ENCODE measurements at places on chromosomes 1 and 21.

- DNase-seq: no peak
Observed at GRCh38 chr1:119310301-119310700, 58.3 kb upstream of the HAO2 start.

- DNase-seq: no peak
Observed at GRCh38 chr21:39489380-39489924, 37.7 kb downstream of the SH3BGR start.

DNA sequence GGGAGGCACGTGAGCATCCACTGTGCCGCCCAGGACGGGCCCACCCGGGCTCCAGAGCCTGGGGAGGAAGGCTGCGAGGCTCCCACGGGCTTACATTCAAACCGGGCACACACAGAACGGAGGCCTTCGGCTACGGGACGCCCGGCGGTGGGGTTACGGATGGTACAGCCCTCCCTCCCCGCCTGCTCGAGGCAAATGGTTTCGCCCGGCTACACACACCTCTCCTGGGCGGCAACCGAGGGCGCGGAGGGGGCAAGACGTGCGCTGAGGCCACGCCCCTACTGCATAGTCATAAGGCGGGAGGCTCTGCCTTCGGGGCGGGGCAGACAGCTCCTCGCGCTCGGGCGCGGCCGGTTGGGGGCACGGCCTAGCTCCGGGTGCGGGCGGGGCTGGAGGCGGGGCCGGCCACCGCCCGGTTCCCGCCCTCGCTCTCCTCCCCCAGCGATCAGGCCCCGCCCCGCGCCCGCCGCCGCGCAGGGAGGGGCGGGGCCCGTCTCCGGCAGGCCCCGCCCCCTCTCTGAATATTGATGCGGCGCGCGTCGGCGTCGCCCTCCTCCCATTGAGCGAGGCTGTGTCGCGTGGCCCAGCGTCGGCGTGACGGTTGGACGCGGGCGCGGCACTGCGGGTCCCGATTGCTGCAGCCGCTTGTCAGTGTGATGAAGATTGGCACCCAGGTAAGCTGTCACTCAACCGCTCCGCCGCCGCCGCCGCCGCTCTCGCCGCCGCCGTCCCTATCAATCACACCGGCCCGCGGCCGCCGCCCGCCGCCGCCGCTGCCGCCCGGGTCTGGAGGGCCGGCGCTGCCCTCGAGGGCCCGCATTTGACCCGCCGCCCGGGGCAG is at the start of gene PKNOX1:
Gene PKNOX1, plus strand, starts transcription at position 572 of the 841 bp plus-strand sequence. CDS start 29,820 bp downstream, outside the sequence.
- peak; percentile 99 for DNase-seq

DNA sequence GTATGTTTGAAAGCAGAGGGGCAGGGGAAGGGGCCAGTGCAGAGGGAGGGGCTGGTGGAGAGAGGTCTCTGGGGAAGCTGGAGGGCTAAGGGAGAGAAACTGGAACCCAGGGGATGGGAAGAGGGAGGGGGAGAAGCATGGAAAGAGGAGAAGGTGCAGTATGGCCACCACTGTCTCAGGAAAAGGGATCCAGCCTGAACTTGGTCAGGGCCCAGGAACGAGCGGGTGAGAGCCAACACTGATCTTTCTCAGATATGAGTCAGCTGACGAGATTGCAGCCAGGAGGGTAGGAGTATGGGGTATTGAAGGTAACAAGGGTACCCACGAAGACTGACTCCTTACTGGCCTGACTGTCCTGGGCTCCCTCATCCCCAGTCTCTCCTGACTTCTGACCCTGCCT is 18.0 kb downstream of the TIE1 start:
- no peak for DNase-seq

DNA sequence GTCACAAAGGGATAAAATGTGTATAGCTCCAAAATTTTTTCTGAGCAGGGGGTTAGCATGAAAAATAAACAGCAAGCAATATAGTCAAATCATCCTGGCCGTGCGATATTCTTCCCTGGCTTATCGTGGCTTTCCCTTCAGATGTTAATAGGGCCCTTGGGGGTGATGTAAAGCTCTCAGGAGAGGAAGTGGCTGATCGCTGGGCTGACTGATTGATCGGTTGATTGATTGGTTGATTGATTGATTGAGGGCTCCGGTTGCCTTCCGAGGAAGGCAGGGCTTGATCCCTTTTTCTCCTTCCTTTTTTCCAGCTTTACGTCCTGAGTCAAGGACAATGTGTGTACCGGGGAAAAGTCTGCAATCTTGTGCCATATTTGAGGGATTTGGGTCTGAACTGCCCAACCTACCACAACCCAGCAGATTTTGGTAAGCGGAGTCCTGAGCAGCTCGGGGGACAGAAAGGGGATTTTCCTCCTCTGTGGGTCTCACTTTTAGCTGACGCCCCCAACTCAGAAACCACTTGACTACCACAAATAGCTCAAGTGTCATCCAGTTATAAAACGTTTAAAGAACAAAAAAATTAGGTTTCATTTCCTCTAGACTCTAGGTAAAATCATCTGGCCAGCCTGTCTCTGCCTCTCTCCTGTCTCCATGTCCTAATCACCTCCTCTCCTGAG is 29.5 kb downstream of the TFF3 start:
- no peak for DNase-seq

GRCh38 chr1:182614796-182615454 is 10.7 kb upstream of the RGS16 start:
- DNase-seq: peak; percentile 65

DNA sequence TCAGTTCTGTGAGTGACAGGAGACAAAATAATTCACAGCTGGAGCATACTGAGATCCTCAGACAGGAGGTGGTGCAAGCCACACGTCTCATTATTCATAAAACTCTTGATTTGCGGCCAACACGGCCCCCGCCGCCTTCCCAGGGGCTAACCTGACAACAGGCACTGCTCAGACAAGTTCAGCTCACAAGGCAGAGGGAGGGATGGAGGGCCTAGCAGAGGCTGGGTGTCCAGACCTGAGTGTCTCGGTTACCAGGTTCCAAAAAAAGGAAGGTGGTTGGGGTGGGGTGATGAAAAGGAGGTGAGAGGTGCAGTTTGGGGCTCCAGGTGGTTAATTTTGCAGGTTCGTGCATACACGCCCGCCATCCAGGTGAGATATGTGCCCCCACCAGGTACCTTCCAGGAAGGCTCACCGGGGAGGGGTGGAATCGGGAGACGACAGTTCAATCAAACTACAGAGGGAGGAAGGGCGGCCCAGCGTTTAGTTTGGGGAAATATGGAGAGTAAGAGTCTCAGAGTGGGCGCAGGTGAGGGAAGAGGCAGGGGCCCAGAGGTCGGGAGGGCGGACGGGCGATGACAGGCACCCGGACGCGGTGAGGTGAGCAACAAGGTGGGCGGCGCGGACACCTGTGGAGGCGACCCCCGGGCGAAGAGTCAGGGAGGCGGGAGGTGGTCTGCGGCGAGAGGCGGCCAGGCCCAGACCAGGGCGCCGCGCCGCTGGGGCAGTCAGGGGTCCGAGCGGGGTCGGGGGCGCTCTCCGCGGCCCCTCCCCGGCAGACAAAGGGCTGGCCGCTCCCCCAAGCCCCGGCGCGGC is 629 bp downstream of the CTNNBIP1 start:
- DNase-seq: peak; percentile 74

GRCh38 chr1:175830500-175830899 is 87.1 kb upstream of the TNR start:
- peak; percentile 54 for DNase-seq

DNA sequence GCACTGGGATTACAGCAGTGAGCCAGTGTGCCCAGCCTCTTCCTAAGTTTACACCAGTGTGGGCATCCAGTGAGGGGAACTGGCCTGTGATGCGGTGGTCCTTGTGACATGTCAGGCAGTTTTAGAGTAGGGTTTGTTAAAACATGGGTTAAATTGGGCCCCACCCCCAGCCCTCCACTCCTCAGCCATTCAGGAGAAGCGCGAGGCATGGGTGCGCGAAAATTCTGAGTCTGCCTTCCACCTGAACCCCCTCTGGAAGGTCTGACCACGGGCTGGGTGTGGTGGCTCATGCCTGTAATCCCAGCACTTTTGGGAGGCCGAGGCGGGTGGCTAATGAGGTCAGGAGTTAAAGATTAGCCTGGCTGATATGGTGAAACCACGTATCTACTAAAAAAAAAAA is 51.7 kb downstream of the SKI start:
- no peak for DNase-seq

GRCh38 chr1:55519276-55519675 is 304.1 kb upstream of the USP24 start:
- DNase-seq: no peak

GRCh38 chr1:157404063-157404501 is 148.2 kb downstream of the FCRL5 start:
- no peak for DNase-seq

DNA sequence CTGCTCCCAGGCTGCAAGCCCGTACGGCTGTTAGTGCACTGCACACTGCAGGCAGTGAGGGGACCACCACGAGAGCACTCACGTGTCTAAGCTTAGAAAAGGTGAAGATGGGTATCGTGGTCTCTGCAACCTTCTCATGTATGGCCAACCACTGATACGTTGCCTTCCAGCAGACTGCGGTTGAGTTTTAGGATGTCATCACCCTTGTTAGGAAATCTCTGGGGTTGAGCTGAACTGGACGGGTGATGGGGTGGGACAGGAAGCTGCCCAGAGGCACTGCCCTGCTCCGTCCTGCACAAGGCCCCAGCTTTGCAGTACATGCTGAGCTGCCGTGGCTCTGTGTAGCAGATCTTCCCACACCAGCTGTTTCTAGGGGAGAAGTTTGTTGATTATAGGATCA is 43.3 kb downstream of the FAAP20 start:
- DNase-seq: no peak

DNA sequence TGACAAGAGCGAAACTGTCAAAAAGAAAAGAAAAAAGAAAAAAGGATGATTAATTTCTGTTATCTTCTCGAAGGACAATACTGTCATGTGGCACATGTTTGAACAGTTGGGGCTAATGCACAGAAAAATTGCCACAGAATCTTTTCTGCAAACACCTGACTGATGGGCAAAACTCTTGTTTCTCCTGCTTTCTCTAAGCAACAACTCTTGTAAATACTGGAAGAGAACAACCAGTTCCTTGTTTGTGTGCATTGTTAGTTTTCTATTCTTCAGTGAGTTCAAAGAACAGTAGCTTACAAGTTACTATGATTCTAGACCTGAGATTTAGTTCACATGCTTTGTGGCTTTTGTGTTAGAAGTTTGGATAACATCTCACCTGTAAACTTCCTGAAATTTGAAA is 60.7 kb downstream of the CDC14A start:
- DNase-seq: no peak

GRCh38 chr1:197400522-197400902 is 132.5 kb downstream of the CRB1 start:
- no peak for DNase-seq

- no peak for DNase-seq
Observed at GRCh38 chr1:22708777-22709176, 1.9 kb upstream of the EPHB2 start.

GRCh38 chr1:119470958-119471357 is 36.1 kb upstream of the HSD3B1 start:
- DNase-seq: no peak

- DNase-seq: no peak
Observed at GRCh38 chr21:45592208-45592619, 50.0 kb upstream of the SLC19A1 start.

- no peak for DNase-seq
Observed at GRCh38 chr1:155178441-155179111, 4.9 kb downstream of the TRIM46 start.

DNA sequence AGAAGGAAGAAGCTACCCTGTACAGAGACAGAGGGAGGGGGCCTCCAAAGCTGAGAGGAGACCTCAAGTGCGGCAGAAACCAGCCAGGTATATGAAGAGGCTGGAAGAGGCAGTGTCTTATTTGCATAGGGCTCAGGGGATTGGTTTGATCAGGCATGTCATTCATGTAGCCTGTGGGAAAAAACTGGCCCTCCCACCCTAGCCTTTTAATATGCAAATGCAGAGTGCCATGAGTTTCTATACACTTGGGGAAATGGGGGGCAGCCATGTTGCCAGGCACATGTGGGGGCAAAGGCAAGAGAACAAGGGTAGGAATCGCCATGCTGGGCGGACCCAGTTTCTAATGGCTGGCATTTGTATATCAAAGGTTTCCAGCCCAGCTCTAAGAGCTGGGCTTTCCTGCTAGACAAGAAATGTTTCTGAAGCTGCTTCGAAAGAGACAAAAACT is 172.7 kb downstream of the RASAL2 start:
- DNase-seq: no peak

GRCh38 chr1:26112407-26112775 is 767 bp downstream of the PDIK1L start:
- no peak for DNase-seq

DNA sequence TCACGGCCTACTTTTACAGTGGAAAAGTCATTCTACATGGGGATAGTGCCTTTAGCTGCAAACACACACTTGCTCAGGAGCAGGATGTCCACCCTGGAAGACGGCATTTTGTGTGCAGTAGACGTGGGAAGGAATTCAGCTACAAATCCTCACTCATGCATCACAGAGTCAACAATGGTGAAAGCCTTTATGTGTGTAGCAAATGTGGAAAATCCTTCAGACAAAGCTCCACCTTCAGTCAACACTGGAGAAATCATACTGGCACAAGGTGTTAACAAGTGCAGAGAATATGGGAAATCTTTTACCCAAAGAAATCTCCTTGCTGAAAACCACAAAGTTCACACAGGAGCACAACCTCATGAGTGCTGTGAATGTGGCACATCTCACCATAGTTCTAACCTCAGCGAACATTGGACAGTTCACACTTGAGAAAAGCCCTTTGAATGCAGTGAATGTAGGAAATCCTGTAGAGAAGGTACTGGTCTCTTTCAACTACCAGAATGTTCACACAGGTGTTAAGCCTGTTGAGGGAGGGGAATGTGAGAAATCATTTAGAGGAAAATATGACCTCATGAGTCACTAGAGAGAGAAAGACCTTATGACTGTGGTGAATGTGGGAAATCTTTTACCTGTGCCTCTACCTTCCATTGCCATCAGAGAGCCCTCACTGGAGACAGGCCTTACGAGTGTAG is 101.8 kb downstream of the PTGS2 start:
- peak; percentile 82 for DNase-seq

GRCh38 chr1:61539720-61540462 is 185.1 kb downstream of the TM2D1 start:
- no peak for DNase-seq

DNA sequence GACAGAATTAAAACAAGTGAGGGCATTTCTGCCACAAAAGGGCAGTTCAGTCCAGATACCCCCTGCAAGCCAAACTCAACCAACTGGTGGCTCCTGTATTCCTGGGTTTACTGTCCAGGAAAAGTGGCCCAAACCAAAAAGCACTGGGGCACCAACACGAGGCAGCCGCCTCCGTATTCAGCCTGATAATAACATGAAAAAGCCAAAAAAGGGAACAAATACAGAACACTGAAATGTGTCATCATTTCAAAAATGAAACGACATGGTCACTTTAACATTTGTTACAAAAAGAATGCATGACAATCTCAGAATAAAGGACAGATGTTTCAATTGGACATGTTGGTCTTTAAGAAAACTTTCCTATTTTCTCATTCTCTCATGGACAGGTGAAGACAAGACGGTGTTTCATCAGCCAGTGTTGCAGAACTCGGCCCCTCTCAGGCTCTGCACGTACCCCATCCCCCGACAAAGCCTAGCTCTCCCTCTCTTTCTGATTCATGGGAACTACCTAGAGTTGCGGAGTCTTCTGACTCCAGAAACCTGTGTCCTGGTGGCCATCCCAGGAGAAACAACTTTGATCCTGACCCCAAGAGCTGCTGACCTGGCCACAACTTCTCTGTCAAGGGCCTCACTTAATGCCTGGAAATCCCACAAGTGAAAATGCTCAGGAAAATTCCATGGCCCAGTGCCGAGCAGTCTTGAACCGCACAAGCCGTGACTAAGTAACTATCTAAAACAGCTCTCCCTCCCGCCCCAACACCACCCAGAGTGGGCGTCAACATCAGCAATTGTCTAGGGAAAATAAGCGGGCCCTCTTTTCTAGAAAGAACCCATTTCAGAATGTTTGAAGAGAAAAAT is 27.1 kb downstream of the ZBTB17 start:
- peak; percentile 92 for DNase-seq

- DNase-seq: no peak
Observed at GRCh38 chr1:50123071-50123470, 14.4 kb downstream of the ELAVL4 start.
